ENCODE measurements at places on chromosomes 5 and 9.
A peak's percentile ranks its signal among the peaks of the same experiment; 100 is the strongest.

DNA sequence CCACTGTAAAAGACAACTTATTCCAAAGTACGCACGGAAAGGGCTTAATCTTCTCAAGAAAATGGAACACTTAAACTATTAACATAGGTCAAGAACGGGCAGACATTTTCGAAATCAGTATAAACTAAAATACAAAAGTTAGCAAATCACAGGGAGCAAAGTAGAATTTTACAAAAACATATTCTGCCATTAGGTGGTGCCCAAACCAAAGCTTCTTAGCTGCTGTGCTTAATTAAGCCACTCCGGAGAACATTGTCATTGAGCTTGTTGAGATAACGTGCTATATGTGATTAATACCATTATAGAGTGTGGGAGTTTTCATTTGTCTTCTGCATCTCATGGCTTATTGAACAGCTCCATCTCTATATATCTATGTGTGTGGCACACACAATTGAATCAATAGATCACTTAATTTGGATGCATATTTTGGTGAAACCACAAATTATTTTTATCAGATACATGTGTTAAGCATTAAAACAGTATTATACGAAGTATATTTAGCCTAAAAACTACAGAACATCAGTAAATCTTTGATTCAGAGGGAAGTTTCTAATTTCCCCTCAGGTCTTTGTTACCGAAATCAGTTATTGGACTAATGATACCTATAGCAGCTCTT is 23.4 kb downstream of the UBLCP1 start:
- no peak for DNase-seq

DNA sequence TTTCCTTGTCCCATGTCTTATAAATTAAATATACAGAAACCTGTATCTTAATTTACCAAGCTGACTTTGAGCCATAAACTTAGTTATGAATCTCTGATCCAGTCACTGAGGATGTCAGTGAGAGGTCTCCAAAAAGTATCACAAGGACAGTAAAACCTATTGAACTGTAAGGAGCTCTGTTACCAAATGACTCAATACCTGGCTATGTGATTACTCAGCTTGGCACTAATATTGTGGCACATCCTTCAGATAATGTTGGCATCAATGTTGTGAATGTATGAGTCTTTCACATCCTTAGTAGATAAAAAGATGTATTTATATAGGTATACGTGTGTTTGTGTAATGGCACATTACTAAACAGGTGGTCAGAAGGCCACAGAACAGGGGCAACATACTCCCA is 18.0 kb upstream of the CAPSL start:
- DNase-seq: no peak

GRCh38 chr5:56143373-56143714 is 89.8 kb downstream of the ANKRD55 start:
- DNase-seq: no peak

DNA sequence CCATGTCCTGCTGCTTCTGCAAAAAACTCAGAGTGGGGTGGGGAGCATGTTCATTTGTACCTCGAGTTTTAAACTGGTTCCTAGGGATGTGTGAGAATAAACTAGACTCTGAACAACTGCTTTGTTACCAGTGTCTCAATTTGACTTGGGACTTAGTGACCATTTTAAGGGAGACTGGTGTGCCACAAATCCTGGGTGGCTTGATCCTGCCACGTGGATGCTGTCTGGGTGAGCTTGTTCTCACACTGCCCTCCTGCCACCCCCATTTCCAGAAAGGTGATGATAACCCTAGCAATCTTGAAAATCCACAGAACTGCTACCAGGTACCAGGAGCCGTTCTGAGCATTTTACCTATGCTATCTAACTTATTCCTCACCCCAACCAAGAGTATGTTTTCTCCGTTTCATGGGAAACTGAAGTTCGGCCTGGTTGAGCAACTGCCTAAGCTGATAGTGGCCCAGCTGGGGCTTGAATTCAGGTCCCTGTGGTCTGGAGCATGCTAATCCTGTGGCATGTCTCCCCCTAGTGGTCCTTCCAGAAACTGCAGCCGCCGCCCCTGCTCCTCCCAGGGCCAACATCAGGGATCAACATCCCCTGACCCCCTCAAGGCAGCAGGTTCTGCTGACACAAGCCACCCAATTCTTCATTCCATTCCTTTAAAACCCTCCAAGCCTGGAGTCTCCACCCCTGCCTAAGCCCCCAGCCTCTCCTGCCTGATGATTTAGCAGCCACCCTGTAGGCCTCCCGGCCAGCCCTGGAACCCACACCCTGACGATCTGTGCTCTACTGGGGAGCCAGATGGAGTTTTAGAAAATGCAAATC is 2.8 kb downstream of the IL3 start:
- DNase-seq: peak; percentile 13

- DNase-seq: no peak
Observed at GRCh38 chr9:127928676-127929624, 1.6 kb downstream of the PIP5KL1 start.

DNA sequence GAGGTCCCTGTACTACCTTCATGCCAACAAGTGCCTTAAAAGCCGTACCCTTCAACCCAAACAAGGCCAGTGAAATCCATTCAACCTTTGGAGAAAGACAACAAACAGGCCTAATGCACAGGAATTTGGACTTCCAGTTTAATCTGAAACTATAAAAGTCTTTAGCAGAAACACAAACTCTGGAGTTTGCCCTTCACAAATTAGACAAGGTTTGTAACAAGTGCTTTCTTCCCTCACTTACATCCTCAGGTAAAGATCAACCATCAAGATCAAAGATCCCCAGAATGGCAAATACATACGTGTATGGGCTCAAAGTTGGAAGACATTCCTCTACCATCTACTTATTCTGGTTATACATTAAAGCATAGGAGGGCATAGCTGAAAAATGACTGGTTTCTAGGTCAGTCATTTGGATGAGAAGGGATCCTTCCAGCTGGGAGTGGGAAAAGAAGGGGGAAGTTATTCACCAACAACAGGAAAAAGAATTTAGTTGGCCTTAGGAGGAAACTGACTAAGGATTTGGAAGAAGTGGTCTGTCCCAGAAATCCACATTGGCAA is 2.0 kb downstream of the DAB2 start:
- DNase-seq: no peak

DNA sequence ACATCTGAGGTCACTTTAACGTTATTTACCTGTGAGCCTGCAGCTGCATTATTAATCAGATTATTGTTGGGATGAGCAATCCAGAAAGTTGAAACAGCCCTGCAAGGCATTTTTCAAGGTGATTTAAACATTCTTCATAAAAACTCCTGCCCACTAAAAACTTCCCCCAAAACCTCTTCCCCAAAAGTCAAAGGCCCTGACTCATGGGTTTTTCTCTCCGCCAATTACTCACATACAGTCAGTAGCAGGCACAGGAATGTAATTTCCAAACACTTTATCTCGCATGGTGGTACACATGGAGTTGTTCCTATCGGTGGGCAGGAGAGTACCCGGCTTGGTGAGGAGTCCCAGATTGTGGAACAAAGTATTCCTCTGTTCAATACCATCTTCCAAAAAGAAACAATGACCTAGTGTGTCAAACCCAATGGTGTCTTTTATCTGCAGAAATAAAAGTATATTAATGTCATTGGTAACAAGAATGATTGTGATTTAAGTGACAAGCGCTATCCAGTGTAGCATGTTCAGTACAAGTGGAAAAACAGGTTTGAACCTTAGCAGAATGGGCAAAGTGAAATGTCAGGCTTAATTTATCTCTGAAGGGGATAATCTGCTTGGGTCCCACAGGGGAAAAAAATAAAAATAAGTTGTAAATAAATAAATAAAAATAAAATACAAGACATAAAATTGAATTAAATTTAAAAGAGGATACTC is 38.3 kb downstream of the CEMIP2 start:
- DNase-seq: no peak

GRCh38 chr5:178818094-178818493 is 41.7 kb upstream of the ZNF354B start:
- no peak for DNase-seq

DNA sequence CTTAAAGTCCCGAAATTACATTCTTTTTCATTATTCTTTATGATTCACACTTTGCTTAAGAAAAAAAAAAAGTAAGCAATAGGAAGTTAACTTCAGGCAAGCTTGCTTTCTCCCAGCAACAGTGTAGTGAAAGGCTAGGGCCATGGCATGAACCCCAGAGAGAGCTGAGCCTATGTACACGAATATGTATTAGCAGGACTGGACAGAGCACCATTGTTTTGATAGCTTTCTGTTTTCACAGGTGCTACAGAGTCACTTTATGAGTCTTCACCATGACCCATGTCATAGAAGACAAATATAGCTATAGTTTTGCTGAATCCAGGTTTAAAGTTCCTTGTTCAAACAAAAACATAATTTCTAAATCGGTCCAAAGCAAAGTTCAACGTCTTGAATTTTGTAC is 199.2 kb downstream of the ADAMTSL1 start:
- no peak for DNase-seq

GRCh38 chr9:129446828-129447550 is 173.9 kb downstream of the C9orf50 start:
- no peak for DNase-seq

DNA sequence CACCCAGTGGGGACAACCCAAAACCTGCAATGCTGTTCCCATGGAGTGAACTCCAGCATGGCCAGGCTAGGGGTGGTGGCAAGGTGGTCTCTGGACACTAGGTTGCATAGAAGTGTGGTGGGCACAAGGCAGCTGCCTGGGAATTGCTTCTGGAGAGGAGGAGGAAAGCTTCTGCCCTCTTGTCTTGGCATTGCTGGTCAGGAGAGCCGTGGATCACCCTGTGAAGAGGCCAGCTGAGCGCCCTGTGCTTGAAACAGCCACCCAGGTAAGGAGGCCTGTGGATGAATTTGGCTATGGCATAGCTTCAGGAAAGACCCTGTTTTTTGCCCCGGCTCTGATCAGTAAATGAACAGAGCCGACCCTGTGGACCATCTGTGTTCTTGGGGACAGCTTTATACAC is 273.1 kb downstream of the HSPA4 start:
- no peak for DNase-seq

DNA sequence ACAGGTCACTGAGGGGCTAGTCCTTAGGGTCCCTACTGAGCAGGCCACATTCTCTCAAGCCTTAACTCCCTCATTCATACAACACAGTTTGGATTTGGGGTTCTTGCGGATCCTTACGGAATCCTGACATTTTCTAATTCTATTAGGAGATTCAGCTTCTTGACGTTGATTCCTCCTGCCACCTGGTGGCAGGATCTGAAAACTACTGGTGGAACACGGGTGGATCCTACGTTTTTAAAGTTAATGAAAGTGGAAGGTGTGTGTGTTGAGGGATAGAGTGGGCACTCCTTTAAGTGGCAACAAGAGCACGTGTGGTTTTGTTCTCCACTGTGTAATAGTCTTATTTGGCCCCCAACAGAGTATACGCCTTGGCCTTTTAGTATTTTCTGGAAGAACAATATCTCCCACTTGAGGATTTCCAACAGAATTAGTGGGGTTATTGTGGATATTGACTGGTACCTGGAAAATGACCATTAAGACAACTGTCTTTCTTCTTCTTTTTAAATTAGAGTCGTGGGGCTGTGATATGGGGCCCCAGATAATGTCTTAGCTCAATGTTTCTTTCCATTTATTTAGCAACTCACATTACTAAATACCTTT is 25.2 kb downstream of the SLC28A3 start:
- no peak for DNase-seq

DNA sequence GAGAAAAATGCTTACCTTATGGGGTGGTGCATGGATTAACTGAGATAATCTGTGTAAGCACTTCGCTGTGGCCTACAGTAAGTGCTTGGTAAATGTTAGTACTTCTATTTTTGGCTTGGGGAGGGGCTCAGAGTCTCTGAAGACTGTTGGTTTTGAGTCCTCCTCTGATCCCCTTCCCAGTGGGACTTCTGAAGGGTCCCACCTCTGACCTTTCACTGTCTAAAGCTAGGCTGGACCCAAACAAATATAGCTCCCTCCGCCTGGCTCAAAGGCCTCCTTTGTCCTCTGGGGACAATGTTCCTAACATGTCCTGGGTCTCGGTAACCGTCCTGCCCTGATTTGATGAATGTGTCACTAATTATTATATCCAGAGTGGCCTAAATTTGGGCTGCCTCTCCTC is 34.8 kb downstream of the CAMK2A start:
- no peak for DNase-seq

GRCh38 chr5:52491071-52491787 is 296.5 kb upstream of the ITGA1 start:
- DNase-seq: no peak

GRCh38 chr9:121267689-121268597 is at the start of gene GSN:
TSS of gene GSN (plus strand) at chr9:121268162. CDS start at chr9:121301972, 33,810 bp downstream.
- DNase-seq: no peak

GRCh38 chr5:25444697-25445096 is 799.9 kb upstream of the CDH10 start:
- DNase-seq: no peak

- DNase-seq: no peak
Observed at GRCh38 chr9:93094658-93095204, 1.3 kb upstream of the CARD19 start.

- no peak for DNase-seq
Observed at GRCh38 chr9:114852050-114852594, 46.3 kb upstream of the TNFSF15 start.

DNA sequence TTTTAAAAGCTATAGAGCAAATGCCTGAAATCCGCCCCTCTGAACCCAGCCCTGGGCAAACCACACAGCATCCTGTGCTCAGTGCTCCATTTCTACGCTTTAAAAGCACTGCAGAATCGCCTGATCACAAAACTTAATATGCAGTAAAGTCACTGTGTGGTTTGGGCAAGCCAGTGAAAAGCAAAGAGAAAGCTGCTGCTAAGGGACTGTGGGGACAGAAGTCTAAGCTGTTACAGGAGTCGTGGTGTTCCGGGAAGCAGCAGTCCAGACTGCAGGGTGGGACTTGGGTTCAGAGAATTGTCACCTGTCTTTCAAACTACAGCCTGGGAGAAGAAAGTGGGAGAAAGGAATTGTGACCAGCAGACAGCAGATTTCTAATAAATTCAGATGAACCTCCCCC is 8.2 kb downstream of the RAPGEF1 start:
- DNase-seq: no peak

- no peak for DNase-seq
Observed at GRCh38 chr5:581941-582340, 30.2 kb upstream of the CEP72 start.

DNA sequence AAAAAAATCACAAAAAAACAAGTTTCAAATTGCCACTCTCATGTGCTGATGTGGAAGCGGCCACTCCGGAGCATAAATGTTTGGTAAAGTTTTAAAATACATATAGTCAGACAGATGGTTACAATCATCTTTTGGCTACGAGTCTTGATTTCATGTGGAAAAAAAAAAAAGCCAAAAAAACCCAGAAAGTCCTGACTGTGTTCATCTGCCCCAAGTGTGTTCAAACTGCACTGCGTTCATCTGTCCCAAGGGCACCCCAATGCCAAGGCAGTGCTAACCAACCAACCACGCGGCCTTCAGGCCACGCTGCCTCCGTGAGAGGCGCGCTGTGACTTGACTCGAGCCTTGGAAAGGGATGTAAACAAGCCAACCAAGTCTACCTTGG is 127.1 kb downstream of the MYO10 start:
- DNase-seq: no peak
